ENCODE measurements at places on chromosomes 1 and 21.

GRCh38 chr21:33027401-33028286 lies 1.9 kb downstream of the OLIG2 start:
- peak; percentile 41 for DNase-seq

- no peak for DNase-seq
Observed at GRCh38 chr1:17377325-17377953, 5.4 kb downstream of the PADI6 start.

DNA sequence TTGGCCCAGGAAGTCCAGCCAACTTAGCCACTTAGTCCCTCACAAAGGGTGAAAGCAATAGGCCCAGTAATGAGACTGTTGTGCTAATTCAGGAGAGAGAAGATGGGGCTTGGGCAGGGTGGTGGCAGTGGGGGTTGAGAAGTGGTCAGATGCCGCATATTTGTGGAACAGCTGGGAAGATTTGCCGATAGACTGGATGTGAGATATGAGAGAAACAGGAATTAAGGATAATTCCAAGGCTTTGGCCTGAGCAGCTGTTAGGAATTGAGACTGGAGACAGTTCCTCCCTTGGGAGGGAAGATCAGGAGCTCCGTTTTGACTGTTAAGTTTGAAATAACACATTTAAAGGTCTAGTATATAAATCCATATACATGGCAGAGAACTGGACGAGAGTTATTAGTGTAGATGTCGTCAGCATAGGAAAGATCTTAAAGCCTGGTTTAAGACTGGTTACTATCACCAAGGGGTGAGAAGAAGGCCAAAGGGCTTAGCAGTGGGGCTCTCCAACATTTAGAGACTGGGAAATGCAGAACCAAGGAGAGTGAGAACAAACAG lies 323.7 kb upstream of the FAM78B start:
- no peak for DNase-seq

- no peak for DNase-seq
Observed at GRCh38 chr1:66370462-66370971, 163.4 kb upstream of the SGIP1 start.

DNA sequence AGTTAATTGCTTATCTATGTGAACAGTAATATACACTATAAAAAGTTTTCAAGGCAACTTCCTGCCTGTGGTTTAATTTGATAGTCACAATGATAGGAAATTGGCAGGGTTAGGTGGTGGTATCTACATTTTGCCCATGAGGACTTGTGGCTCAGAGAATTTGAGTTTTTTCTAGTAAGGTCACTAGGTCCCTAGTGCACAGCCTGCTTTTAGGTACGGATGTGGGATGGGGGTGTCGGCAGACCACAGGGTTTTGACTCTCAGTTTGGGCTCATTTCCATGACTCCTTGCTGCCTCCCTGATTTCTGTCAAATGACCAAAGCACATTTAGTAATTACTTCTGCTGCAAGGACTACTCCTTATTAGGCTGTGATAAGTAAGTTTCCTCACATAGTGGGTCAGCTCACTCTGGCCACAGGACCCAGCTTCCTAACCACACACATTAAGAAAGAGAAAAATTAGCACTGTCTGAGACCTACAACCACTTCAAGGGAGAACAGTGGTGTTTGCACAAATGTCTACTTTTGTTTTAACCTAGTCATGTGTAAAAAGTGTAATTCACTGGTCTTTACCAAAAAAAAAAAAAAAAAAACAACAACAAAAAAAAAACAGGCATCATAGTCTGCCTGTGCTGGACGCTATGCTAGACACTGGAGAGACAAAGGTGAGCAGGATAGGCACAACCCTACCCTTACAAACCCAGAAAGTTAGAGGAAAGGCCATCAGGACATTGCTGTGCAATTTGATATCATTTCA lies 43.7 kb downstream of the MRPL39 start:
- no peak for DNase-seq

- no peak for DNase-seq
Observed at GRCh38 chr1:198297281-198297680, 140.5 kb downstream of the NEK7 start.

GRCh38 chr1:160718210-160718609 lies 6.6 kb upstream of the CD48 start:
- no peak for DNase-seq

DNA sequence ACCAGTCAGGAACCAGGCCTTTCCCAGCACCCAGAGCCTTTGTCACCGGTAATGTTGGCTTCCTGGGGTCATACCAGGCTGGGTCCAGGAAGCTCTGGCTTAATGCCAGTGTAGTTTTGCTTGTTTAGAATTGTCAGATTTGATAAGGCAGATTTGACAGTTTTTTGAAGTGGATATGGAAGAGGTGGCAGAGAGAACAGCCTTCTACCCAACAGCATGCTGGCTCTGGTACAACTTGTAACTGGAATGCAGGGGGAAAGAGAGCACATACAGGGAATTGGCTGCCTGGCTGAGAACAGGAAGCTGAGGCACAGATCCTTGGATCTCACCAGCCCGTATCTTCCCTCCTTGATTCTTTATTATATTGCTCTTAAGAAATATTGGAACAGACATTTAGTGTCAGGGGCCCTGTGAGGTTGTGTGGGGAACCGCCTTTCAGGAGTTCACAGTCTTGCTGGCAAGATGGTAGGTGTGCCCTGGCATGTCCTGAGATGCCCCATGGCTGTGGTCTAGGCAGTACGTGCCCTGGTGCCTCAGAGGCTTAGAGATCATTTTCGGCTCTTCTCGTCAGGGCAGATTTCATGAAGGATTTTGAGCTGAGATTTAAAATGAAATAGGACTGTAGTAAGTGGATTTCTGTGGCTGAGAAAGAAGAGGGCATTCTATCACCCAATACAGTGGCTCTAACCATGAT lies 227.0 kb downstream of the PBX1 start:
- DNase-seq = no peak

DNA sequence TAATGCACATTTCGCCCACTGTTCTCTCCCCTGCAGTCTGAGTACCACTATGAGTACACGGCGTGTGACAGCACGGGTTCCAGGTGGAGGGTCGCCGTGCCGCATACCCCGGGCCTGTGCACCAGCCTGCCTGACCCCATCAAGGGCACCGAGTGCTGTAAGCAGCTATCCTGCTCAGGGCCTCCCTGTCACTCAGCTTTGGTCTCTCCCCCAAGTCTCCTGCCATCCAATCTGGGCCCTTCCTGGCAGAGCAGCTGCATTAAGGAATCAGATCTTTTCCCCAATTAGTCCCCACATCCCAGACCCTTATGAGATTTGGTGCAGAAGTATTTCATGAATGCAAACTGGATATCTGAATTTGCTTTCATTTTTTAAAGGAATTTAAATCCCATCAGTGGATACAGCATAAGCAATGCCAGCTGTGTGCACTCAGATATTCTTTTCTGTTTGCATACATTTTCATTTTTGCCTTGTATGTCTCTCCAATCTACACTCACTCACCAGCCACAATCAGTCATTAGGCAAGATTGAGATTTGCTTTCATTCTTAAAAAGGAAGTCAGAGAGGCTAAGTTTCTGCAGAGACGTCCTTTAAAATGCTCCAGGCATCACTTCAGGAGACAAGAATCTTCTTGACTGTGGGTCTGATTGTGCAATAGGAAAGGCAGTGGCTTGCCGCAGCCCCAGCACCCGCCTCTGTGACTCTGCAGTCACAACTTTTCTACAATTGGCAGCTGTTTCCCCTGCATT lies 48.1 kb downstream of the ELAPOR1 start:
- DNase-seq = no peak

GRCh38 chr1:203150511-203151297 lies 23.2 kb downstream of the ADORA1 start:
- DNase-seq = no peak

- no peak for DNase-seq
Observed at GRCh38 chr1:36763771-36764170, 270.5 kb downstream of the GRIK3 start.

- no peak for DNase-seq
Observed at GRCh38 chr1:95366498-95366897, 132.5 kb downstream of the RWDD3 start.

DNA sequence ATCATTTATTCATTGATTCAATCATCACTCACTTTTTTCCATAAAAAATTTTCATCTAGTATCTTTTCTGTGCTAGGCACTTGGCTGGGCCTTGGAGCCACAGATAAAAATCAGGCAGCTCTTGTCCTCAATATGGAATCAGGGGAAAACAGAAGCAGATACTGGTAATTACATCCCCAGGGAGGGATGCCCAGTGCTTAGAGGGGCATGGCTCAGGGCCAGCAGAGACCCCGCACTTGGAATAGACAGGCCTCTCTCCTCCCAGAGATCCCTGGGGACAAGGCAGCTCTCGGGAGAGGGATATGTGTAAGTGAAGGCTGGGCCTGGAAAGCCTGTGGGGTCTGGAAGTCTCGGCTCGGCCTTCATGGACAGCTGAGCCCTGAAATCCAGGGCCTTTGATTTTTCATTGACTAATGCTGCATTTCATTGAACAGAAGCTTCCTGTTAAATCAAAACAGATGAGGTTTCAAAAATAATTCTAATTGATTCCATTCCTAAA lies 180.4 kb downstream of the FOXD2 start:
- DNase-seq = no peak

DNA sequence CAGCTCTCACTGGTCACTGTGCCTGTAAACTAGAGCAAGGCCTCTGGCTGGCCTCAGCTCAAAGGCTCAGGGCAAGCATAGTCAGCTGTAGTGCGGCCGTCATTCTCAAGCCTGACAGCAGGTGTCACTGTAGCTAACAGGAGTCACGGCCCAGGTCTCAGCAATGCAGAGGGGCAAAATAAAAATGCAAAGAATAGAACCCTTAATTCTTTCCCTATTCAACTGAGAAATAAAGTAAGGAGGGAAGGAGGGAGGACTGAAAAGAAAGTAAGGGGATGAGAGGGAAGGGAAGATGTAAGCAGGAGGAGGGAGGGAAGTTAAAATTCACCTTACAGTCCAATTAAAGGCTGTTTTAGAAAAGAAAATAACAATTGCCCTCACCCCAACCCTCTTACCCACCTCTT lies 106.1 kb downstream of the KIAA0319L start:
- peak; percentile 90 for DNase-seq

DNA sequence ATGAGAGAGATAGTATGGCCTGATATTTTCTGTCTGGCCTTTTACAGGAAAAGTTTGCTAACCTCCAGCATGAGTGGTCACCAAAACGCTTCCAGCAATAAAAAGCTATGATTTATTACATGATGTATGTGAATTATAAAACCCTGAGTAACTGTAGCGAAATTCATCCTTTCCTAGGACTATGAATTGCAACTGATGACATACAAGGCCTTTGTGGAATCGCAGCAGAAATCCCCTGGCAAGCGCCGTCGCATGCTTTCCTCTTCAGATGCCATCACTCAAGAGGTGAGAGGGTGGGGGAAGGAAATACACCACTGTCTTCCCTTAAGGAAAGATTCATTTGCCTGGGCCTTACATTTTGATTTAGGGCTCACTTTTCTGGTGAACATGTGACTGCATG lies 117.9 kb downstream of the MACF1 start:
- DNase-seq = no peak

GRCh38 chr1:230176326-230176725 lies 109.3 kb downstream of the GALNT2 start:
- DNase-seq = no peak

DNA sequence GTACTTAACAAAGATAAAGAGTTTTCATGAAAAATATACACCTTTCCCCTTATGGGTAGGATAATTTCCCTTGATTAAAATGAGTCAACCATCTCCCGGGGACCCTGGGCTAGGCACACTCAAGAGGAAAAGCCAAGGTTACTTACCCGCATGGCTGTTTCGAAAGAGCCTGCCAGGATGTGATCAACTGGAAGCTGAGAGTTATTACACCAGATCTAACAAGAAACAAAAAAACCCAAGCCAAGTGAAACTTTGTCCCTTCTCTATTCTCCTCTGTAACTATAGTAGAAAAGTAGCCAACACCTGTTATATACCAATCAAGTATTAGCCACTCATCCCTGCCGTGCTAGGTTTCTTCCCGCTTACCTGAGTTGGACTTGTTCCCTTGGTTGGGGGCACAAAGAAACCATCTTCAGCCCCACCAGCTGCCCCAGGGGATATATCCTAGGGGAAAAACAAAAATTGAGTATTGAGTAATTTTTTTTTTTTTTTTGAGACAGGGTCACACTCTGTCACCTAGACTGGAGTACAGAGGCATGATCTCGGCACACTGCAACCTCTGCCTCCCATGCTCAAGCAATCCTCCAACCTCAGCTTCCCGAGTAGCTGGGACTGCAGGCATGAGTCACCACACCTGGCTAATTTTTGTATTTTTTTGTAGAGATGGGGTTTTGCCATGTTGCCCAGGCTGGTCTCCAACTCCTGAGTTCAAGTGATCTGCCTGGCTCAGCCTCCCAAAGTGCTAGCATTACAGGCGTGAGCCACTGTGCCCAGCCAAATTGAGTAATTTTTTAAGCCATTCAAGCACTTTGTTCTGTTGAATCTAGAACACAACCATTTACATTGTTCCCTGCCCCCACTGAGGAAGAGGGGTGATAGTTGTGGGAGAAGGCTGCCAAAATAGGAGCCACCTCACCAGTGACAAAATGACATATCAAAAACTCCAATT lies 8.4 kb upstream of the PEX19 start:
- DNase-seq = no peak

DNA sequence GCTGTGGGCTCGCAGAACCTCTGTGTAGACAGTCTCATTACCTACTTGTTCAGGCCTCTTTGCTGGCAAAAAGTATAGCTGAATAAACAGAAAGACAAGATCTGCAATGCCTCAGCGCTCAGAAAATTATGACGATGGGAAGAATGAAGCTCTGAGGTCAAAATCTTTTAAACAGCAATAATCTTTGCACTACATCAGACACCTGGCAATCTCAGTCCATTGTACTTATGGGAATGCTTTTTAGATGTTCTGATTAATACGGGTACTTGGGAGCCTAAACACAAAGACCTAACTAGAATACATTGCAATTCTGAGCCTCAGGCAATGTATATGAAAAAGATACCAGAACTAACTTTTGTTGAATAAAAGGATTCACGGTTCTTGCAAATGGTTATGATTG lies 410.7 kb downstream of the SMYD3 start:
- no peak for DNase-seq

GRCh38 chr1:178529364-178530036 lies 16.6 kb downstream of the TEX35 start:
- no peak for DNase-seq

DNA sequence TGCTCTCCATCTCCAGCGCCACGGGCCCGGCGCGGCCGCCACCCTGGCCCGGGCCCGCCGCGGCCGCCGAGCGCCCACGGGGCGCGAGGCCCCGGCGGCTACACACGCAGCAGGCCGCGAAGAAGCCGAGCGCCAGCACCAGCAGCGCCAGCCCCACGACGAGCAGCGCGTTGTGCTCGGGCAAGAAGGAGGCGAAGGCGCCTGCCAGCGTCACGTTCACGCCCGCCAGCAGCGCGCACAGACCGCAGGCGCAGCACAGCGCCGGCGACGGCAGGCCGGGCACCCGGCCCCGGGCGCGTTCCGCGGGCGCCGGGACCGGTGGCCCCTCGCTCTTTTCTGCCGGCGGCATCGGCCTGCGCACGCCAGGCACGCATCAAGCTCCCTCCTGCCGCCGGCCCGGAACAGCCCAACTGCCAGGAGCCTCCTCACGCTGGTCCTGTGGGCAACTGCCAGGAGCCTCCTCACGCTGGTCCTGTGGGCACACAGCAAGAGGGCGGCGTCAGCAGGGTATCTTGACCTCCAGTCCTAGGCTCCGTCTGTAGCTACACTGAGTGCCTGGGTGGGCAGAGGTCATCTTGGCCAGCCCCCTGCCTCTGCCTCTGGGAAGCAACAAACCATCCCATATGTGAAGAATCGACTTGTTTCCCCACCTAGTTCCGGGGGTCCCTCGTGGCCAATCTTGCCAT lies 18.1 kb downstream of the KNCN start:
- DNase-seq = peak; percentile 52

Data from glutamatergic neuron (in vitro differentiated cells).